Skeletal muscle cell (primary cell): ENCODE measurements at places on chromosomes 7 and 10.

DNA sequence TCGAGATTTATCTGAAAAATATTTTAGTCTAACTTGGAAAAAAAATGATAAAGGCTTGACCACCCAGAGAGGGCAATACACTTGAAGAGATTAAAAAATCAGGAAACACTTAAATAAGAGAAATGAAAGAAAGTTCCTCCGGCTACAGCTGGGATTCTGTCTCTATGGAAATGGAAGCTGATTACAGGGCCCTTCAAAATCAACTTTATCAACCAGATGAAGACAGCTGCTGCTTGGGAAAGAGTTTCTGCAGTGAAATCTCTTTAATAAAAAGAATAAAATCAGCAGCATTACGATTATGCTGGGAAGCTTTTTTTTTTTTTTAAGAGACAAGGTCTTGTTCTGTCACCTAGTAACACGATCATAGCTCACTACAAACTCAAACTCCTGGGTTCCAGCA lies 4.5 kb downstream of the RSU1 start:
- no peak for DNase-seq

GRCh38 chr7:26329520-26330255 lies 38.0 kb downstream of the SNX10 start:
- DNase-seq: no peak

GRCh38 chr10:123446449-123447156 lies 219.6 kb upstream of the GPR26 start:
- no peak for DNase-seq

GRCh38 chr10:98045785-98046389 lies 15.5 kb upstream of the CRTAC1 start:
- DNase-seq: no peak

DNA sequence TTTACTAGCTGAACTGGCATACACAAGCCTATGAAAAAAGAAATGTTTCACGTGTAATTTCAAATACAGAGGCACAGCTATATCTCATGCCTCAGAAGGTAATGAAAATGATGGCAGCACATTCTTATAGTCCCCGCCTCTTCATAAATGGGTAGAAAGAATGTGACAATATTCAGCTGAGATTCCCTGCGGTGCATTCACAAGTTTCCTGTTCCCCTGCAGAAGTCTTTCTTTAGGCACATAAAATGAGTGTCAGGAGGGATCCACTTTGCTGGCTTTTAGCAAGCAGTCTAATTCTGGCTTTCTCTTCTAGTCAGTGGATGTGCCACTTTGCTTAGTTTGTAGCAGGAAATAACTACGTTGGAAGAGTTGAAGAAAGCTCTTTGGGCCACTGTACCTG lies 56.1 kb downstream of the DGKB start:
- no peak for DNase-seq

DNA sequence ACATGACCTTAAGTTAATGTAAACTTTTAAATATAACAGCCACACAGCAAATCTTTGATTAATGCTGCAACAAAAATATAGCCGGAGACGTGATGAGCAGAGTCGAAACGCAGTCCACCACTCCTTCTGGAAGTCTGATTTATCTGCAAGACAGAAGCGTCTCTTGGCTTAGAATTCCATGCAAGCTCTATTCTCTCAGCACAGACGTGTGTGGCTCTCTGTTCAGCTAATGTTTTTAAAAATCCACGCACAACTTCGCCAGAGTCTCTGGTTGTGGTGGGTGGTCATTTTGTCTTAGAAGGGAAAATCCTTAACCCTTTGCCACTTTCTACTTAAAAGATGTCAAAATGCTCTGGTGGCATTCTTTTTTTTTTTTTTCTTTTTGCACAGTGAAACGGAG lies 438.0 kb upstream of the MGMT start:
- no peak for DNase-seq

- no peak for DNase-seq
These were observed 298.1 kb downstream of the GFRA1 start for GRCh38 chr10:115974816-115975430.
